ENCODE measurements at places on chromosomes 5 and 9.

- DNase-seq = no peak
These were observed 61.3 kb downstream of the LHFPL2 start for GRCh38 chr5:78587081-78587774.

- no peak for DNase-seq
These were observed 148.8 kb upstream of the ABCA1 start for GRCh38 chr9:105076729-105077128.

- DNase-seq = no peak
These were observed 83.0 kb downstream of the GABBR2 start for GRCh38 chr9:98625728-98626127.

- DNase-seq = no peak
These were observed 109.6 kb downstream of the EGFLAM start for GRCh38 chr5:38367966-38368365.

GRCh38 chr9:35611230-35611797, 6.3 kb downstream of the TESK1 start:
- peak; percentile 33 for DNase-seq

- no peak for DNase-seq
These were observed 23.8 kb upstream of the CNOT6 start for GRCh38 chr5:180470361-180470760.

- no peak for DNase-seq
These were observed 1.5 kb downstream of the VAV2 start for GRCh38 chr9:133990366-133991213.

Measured in stimulated activated CD4-positive, alpha-beta T cell treated with anti-CD3 and anti-CD28 coated beads, Interleukin-1b, Interleukin-23, amount 100 ng/mL, for 24 hours (primary cell).